Fibroblast of skin of scalp (primary cell): ENCODE measurements at places on chromosomes 5 and 9.
A peak's percentile ranks its signal among the peaks of the same experiment; 100 is the strongest.

DNA sequence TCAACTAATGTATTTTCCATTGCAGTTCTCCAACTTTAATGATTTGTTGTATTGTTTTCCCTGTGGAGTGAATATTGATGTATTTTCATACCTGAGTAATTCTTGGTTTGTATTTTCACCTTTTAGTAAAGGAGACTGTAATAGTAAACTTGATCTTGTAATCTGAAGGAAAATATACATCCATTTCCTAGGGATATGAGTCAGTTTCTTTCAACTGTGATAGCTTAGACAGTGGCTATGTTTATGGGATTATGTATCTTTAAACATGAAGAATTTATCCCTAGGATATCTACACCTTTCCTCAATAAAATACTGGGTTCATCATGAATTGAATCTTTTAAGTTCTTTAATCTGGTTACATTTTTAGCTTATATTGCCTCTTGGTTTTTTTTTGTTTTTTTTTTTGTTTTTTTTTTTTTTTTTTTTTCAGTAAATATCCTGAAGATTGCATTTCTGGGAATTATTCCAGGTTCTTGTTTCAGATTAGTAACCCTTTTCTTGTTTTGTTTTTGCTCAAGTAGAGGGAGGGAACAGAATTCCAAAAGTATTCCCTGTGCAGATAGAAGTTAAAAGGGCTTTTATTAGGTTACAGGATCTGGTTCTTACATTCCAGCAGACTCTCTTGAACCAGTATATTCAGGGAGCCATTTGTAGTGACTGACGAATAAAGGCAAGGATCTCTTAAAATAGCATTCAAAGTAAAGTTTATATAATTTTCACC lies 7.1 kb downstream of the WDR36 start:
- DNase-seq, result no peak

DNA sequence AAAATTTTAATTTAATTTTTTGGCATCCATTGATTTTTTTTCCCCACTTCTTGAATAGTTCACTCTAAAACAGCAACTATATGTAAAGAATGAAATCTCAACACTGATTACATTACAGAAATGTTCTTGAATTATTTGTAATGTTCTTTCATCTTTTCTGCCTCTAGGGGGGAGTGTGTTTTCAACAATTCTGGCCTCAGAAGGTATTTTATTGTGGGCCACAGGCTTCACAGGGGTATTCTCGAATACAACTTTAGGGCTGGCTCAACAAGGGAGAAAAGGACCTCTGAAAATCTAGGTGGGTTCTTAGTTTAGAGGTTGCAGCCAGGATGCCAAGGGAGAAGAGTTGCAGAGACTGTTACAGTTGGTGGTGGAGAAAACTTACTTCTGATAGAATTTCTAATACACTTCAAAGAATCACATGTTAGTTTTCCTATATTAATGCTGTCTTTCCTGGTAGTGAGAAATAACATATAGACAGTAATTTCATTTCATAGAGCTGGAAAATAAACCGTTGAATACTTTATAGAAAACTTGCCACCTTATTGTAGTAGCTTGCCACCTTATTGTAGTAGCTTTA lies 3.6 kb upstream of the NPR3 start:
- peak; percentile 67 for DNase-seq

GRCh38 chr9:15211815-15212495 lies 95.1 kb downstream of the TTC39B start:
- DNase-seq, result peak; percentile 55

DNA sequence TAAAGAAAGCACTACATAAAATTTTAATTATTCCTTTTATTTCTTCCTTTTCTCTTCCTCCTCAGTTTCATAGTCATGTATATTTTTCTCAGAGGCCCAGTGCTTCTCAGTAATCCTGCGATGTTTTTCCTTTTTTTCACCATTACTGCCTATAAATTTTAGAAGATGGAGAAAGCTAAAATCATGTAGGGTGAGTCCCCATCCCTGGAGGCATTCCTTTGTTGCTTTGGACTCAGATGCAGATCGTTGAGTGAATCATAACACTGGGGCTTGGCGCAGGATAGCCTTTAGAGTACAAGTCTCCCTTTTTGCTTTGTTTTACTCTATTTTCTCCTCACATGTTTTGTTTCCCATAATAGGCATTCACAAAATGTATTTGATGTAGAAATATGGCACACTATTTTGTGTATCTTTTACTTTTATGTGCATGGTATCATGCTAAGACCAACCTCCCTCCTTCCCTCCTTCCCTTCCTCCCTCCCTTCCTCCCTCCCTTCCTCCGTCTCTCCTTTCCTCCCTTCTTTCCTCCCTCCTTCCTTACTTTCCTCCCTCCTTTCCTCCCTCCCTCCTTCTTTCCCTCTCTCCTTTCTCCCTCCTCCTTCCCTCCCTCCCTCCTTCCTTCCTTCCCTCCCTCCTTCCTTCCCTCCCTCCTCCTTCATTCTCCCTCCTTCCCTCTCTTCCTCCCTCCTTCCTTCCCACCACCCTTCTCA lies 72.4 kb downstream of the NUDT12 start:
- DNase-seq, result no peak

DNA sequence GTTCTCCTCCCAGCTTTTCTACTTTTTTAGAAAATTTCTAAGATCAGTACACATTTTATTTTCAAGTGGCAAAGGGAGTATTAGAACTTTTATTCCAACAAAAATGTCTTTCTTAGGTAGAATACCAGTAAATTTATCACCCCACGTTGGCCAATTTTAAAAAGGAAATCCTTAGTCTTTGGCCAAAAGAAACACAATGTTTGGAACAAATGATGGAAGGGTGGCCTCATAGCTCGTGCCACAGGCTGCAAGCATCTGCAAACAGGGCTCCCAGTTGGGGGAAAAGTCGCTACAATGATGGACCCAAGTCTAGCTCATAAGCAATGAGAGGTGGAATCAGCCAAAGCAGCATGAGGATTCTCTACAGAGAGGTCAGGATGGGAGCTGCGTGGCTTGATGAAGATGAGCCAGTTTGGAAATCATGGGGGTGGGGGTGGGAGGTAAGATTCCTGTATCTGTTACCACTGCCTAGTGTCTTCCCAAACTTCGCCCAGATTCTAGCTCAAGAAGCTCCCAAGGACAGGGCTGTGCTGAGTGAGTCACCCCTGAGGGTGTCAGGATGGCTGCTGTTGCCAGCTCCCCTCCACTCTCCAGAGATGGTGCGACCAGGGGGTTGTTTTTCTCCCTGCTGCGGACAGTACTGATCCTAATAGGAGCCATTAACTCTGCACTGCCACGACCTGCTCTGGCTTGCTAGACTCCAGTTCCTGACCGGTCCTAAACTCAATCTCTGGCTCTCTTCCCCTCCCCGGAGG lies 75.6 kb downstream of the DCP2 start:
- no peak for DNase-seq

GRCh38 chr9:87668222-87668621 lies 57.7 kb upstream of the CTSL start:
- no peak for DNase-seq

DNA sequence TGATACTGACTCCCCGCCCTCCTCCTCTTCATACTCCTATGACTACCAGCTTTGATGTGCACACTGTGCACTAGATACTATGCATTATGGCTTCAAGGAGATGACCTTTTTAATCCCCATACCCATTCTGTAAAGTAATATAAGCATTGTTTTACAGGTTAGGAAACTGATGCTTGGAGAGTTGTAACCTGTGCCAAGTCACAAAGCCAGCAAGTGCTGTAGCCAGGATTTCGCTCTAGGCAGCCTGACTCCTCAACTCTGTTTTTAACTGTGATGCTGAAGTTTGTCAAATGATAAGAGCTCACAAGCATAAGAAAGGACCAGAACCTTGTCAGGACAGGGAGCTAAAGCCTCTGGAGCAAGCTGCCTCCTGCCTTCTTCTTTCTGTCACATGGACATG lies 461.3 kb downstream of the TMEM232 start:
- DNase-seq, result no peak

- peak; percentile 73 for DNase-seq
Measured at GRCh38 chr9:19922476-19923118, 133.8 kb upstream of the SLC24A2 start.

DNA sequence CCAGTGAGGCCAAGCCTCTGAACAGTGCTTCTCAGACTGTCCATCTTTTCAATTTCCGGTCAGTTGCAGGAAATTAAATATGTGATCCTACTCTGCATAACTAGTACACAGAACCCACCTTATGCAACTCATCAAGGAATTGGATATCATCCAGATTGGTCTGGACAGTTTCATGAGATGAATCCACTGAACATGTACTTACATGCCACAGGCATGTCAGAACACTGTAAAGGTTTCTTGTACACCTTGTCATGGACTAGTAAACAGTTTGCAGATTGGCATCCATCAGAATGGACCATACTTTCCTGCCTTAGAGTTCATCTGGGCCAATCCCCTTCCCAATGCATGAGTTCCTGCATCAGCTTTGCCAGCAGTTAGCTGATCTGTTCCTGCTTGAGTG lies 30.4 kb downstream of the GARNL3 start:
- no peak for DNase-seq
